Activated CD4-positive, alpha-beta T cell treated with anti-CD3 and anti-CD28 coated beads, Interleukin-2, amount 50 U/mL, for 24 hours (primary cell): ENCODE measurements at places on chromosomes 3 and 15.

GRCh38 chr3:87498358-87499080 lies 222.1 kb upstream of the POU1F1 start:
- DNase-seq = no peak

DNA sequence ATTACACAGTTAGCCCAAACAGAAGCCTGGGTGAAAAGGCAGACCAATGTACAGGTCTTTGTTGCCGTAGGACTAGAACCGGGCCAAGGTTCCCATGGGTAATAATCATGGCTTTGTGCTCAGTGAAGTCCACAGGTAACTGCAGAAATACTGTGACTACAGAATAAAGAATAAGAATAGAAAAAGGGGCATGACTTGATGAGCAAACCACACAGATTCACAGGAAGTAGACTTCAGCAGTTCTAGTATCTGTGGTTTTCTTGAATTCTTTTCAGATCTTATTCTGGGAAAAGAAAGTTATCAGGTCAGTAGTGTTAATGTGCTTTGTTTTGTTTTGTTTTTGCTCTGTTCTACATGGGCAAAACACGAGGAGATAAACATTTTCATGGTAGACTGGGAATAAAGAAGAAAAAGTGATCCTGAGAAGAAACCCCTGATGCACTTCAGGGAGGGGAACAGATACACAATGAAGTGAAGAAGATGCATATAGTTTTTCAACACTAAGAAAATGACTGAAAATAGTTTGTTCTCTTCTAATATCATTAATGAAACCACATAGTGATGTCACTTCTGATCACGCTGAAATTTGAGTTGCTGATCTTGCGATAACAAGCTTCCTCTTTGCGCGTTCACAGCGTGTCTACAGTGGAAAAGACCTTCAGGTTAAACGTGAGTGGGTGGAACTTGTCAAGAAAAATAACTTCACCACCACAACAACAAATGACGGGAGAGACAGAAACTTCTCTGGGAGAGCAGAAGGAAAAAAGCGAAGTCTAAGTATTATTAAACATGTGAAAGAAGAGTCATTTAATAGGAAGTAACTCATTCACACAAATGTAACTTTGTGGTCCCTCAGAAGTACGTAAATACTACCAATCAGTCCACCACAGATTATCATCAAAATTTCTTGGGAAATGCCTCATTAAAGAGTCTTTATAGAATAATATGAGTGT lies 315.8 kb upstream of the SATB1 start:
- DNase-seq = no peak

DNA sequence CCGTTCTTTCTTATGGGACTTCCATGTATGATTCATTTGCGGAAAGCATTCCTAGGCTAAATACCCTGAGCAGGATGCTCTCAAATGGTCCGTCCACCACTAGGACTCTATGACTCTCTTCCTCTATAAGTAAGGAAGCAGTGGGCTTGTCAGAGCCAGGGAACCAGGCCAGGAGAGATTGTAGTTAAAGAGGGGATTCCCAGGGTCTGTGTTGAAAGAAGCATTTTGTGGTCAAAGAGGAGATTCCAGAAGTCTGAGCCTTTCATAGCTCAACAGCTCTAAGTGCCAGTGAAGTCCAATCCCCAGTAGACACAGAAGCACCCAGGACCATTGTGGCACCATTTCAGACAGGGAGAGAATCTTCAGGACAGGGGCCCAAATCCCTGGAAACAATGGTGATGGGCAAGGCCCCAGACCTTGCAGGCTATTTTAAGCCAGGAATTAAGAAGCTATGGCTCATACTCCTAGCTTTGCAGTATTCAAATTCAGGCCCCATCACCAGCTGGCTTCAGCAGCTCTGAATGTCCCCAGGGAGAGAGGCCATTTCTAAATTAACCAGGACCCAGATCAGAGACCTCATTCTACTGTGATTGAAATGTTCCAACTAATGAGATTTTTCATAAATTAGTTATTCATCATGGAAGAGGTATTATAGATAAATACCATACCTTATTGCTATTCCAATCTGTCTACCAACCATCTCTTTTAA lies 81.7 kb downstream of the CD47 start:
- no peak for DNase-seq

- DNase-seq = no peak
Observed at GRCh38 chr3:36428445-36428844, 48.1 kb downstream of the STAC start.

- DNase-seq = no peak
Observed at GRCh38 chr3:22922317-22922716, 280.8 kb upstream of the UBE2E2 start.

DNA sequence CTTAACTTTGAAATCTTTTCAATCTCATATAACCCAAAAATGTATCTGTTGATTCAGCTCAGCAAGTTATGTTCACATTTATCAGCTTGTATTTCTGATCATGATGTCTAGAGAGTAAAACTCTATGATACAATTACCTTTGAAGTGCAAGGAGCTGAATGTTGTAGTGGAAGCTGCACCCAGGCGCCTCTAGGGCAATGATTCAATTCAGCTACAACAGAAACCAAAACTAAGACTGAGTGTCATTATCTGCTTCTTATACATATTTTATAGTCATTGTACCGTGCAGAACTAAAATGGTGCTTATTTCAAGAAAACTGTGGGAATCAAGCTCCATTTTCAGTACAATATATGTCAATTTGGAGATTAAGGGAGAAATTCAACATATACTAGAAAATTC lies 1237.5 kb downstream of the ZPLD1 start:
- no peak for DNase-seq

GRCh38 chr3:56190130-56190529 lies 278.1 kb downstream of the ERC2 start:
- DNase-seq = no peak

GRCh38 chr15:40915679-40916078 lies 13.5 kb upstream of the DLL4 start:
- no peak for DNase-seq

GRCh38 chr15:101675015-101675414 lies 22.8 kb upstream of the TM2D3 start:
- no peak for DNase-seq

GRCh38 chr3:157065201-157065600 lies 94.7 kb downstream of the CCNL1 start:
- DNase-seq = no peak

GRCh38 chr15:57743424-57743823 lies 36.9 kb downstream of the POLR2M start:
- DNase-seq = no peak

GRCh38 chr3:31343075-31343474 lies 189.7 kb upstream of the STT3B start:
- no peak for DNase-seq

GRCh38 chr3:179933080-179933479 lies 103.7 kb downstream of the PEX5L start:
- no peak for DNase-seq

GRCh38 chr15:82039871-82040270 lies 5.9 kb downstream of the MEX3B start:
- DNase-seq = no peak

- no peak for DNase-seq
Observed at GRCh38 chr15:58298879-58299850, 132.6 kb upstream of the LIPC start.

DNA sequence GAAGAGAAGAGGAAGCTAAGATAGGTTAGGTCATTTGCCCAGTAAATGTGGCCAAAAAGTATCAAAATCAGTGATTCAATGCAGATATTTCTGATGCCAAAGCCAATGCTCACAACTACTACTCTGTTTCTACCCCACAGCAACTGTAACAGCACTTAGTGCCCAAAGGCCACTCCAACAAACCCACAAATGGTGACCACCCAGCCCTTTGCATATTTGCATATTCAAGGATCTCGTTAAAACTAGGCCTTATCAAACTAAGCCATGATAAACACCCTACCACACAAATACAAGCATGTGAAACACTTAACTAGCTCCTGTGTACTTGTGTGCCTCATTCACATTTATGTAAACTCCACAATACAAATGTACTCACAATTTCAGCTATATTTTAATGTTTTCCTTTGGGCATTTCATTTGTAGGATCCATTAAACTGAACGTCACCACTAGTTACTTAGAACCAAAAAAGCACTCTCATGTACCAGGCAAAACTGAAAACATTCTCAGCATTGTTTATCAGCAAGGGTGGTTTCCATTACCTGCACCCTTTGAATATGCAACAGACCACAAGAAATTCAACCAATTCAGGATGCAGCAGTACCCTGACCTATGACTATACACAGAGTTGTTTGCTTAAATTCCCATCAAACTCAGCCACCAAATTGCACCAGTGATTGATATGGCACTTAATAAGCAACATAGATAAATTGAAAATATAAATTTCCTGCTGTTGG lies 111.2 kb upstream of the STT3B start:
- DNase-seq = no peak

DNA sequence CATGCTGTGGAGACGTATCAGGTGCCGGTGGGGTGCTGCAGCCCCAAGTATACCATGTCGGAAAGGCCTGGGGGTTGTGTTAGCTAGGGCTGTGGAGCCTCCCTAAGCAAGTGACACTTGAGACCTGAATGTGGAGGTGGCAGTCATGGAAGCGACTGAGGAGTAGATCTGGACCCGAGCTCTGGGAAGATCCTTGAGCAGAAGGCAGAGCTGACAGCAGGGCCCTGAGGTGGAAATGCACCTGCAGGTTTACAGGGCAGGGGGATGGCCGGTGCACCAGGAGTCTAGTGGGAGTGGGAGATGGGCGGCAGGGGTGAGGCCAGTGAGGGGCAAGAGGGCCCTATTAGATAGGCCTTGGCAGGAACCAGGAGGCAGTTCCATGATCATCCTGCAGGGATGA lies 91.8 kb upstream of the PLXNA1 start:
- no peak for DNase-seq

DNA sequence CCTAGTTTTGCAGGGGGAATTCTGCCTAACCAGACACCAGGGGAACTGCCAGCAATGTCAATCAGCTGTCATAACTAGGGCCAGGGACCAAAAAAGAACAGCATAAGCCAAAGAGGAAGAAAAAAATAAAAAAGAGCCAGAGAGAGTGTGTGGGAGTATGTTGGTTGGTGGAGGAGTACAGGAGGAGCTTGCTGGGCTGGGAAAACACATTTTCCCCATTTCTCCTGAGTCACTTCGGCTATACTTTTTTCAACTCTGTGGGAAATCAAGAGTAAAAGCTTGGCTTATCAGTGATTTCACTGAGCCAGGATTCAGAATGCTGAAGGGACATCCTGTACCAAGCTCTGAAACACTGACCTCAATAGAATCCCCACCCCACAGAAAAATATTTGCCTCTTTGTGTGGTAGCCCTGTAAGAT lies 144.7 kb upstream of the DPH6 start:
- DNase-seq = no peak

GRCh38 chr3:173371848-173372487 lies 25.6 kb upstream of the NLGN1 start:
- DNase-seq = no peak

DNA sequence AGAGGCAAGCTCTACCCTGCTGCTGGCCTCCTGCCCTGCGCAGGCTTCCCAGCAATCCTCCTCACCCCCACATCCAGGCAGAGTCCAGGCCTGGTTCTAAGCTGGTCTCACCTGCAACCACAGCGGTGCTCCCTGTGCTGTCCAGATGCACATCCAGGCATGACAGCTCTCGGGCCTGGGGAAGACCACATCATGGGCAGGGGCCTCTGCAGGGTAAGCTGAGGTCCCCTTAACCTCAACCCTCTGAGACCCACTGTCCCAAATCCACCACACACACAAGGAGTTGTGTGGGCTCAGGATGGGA lies 10.8 kb downstream of the PLA2G4D start:
- DNase-seq = no peak

DNA sequence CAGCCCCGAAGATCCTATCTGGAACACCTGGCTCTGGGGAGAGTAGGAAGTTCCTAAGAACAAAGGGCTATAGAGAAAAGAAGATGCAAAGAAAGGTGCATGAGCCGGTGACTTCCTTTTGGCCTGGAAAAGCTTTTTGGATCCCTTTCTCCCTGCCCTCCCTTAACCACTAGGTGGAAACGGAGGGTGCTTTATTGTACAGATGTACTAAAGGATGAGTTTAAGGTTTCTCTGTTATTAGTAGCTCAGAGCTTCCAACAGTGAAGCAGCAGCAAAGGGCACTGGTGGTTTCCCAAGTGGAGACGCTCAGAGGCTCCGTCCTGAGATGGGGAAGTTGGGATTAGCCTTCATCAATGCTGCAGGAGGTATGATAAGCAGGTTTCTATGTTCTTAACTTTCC lies 5.9 kb upstream of the ADGRG7 start:
- DNase-seq = no peak

DNA sequence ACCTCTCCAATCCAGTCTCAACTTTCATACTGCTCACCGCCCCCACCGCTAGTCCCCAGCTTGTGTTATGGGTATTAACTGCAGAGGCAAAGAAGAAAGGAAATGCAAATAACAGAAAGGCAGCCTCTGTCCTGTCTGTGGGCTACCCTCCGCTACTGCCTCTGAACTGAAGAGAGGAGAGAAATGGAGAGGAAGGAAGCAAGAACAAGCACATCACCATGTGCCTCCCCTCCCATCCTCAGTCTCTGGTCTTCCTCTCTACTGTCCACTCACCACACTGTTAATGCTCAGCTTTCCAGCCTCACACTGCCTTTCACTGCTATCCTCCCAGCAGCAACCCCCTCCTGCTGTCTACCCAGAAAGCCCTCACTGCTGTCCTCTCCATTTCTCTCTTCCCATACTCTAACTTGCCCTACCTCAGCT lies 139.0 kb upstream of the SLC2A2 start:
- DNase-seq = no peak

DNA sequence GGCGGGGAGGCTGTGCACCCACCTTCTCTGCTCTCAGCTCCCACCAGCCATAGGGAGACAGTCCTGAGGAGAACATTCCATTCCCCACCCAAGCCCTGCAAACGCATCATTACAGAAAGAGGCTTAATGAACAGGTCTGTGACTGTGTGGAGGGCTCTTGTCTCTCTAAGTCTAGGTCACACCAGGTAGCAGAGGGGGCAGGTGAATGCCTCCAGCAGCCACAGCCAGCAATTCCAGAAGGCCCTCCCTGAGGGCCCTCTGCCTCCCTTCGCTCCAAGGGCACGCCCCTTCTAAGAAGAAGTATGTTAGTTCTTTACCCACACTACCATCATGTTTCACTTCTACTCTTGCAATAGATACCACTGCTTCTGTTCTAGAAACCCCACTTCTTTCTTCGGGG lies 217.5 kb upstream of the BHLHE40 start:
- DNase-seq = no peak

- DNase-seq = no peak
Observed at GRCh38 chr15:57521503-57521902, 70.2 kb upstream of the MYZAP start.
